ENCODE measurements at places on chromosomes 7 and 10.
A peak's percentile ranks its signal among the peaks of the same experiment; 100 is the strongest.

GRCh38 chr10:21078410-21079329 is 181.6 kb upstream of the NEBL start:
- DNase-seq = peak; percentile 49

GRCh38 chr7:45980181-45980905 is 59.3 kb upstream of the IGFBP3 start:
- DNase-seq = no peak

DNA sequence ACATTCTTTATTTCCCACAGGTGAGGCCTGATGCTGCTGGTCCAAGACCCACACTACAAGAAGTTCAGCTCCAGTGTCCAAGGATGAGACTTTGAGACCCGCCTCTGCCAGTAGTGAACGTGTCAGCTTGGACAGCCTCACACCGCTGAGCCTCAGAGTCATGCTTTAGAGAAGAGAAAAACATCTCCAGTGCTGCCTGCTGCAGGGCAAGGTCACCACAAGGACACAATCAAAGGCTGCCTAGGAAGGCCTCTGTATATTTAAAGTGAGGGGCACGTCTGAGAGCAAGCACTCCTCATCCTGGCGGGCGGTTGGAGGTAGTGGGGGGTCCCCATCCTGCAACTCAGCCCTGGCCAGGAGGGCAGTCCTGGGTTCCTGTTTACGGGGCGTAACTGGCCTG is 19.3 kb downstream of the FGFR2 start:
- no peak for DNase-seq

GRCh38 chr10:93150289-93150688 is 76.6 kb downstream of the CYP26A1 start:
- no peak for DNase-seq

- DNase-seq = no peak
Observed at GRCh38 chr10:132254841-132255240, 52.9 kb downstream of the STK32C start.

DNA sequence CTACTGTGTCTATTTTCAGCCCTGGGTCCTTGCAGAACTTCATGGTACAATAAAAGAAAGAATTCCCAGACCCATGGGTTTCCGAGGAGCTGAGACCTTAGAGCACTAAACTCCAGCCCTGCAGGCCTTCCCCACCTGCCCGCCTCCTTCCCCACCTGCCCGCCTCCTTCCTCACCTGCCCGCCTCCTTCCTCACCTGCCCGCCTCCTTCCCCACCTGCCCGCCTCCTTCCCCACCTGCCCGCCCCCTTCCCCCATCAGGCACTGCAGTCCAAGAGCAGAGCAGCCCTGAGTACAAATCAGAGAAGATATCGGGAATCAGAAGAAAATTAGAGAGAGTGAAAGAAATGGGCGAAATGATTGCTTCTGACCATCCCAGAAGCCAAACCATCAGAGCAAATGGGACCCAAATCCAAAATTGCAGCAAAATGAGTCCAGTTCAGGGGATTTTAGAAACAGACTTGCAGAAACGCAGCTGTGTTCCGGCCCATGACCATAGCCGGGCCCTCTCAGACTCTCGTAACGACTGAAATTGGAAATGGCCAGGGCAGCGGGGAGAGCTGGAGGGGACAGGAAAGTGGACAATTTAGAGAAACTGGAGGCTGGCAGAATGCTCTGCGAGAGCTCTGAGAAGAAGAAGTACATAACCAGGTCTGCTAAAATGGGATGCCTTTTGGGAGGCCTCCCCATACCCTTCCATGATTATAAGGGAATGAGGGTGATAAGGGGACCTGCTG is 568.4 kb downstream of the TCERG1L start:
- DNase-seq = no peak

- peak; percentile 63 for DNase-seq
Observed at GRCh38 chr7:111735661-111736551, 173.6 kb upstream of the IMMP2L start.

DNA sequence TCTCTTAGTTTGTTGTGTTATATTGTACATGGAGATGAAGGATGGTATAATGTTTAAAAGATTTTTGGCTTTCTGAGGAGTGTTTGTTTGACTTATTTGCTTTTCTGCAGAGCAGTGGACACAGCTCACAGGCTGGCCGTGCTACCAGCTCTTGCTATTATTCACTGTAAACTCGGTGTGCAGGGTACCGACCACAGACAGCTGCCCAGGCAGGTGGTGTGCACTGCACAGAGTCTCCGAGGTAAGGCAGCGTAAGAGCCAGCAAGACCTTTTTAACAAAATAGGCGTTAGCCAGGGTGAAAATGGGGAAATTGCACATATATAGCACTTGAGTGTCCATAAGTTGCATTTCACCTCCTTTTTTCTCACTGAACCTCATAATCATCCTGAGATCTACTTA is 438.0 kb downstream of the CNTNAP2 start:
- no peak for DNase-seq

- DNase-seq = peak; percentile 37
Observed at GRCh38 chr10:784403-785088, 95.1 kb upstream of the DIP2C start.

- DNase-seq = no peak
Observed at GRCh38 chr10:92052088-92052487, 128.5 kb downstream of the BTAF1 start.

GRCh38 chr10:35172146-35172545 is 45.5 kb downstream of the CREM start:
- DNase-seq = no peak

All from COR-L47 (cell line).